Activated gamma-delta T cell (primary cell): ENCODE measurements at places on chromosomes 16 and 17.

DNA sequence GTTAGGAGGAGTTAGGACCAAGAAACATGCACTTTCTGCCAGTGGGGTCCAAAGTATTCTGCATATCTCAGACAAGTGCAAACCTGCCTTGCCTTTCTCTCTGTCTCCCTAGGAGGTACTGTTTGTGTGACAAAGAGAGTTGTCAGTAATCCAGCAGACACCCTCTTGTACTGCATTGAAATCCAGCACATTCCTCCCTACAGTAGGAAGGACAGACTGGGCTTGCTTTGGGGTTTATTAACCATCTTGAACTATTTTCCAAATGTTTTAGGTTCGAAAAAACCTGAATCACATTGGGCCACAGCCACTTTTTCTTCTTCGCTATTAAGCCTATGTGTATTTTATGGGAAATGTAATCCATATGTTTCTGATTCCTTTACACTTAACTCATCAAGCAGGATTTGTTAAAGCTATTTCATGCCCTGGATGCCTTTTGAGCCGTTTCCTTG is 204.2 kb upstream of the KCNJ16 start:
- DNase-seq: no peak

DNA sequence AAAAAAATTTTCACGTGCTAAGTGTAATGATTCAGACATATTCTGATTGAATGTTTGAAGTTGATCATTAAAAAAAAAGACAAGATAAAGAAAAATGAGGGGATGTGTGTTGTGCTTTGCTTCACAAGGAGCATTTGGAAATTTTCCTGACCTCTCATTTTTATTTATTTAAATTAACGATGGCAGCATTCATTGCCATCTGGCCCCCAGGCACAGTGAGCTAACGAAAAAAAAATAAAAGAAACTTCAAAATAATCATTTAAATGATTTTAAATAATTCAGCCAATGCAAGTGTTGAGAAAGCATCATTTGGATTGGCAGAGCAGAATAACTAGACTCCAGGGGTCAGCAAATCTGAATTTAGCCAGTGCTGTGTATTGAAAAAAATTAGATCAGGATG is 1037.2 kb downstream of the CDH11 start:
- no peak for DNase-seq

DNA sequence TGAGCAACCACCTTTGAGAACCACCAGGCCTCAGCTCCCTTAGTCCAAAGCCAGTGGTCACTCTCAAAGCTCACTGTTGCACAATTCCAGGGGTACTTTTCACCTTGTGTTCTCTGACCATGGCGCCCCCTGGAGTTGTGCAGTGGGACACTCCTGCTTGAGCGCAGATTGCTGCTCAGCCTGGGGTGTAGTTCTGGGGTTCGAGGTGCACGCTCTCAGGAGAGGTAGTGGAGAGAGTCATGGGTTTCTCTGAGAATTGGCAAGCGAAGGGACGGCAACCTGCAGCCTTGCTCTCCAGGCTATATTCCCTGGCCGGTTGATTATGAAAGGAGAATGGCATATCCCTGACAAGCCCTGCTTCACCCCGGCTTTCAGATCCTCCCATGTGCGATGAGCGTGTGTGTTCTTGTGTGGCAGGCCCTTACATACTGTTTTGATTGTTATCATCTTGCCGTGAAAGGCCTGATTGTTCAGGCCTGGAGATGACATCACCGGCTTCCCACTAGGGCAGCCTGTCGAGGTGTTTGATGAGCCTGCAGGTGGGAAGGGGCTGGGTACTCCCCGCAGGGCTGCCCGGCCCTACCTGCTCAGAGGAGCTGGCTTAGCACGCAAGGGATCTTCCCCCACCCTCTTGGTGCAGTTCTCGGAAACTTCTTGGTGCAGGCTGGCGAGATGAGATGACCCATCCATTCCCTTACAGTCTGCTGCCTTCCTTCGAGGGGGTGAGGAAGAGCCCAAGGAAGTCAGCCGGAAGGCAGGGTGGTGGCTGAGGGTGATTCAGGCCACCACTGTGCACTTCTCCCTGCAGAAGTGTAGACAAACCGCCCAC is 431.2 kb downstream of the SLC39A11 start:
- DNase-seq: no peak

GRCh38 chr17:36057911-36058310 is 6.2 kb upstream of the CCL18 start:
- no peak for DNase-seq

DNA sequence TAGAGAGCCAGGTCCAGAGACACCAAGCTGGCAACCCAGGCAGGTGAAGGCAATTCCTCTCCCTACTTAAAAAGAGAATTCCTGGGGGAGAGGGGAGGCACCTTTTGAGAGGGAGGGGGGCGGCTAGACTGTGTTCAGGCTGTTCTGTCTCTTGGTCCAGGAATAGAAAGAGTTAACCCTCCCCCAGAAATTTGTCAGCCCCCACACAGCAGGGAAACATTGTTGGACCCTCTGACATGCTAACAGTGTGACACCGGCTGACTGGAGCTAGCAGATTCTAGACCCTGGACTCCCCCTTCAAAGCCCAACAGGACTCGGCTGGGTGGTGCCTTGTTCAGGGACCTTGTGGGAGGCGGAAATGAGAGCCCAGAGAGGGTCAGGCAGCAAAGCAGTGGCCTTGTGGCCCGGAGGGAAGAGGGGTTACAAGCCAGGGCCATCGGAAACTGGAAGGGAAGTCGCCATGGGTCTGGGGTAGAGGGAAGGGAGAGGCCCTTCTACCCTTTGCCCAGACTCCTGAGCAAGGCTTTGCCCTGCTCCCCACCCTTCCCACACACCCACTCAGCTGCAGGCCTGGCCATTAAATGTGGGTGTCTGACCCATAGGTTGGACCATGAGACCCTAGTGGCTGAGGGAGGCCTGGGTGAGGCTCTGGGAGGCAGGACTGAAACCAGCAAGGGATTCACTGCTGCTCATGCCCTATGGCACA is 44.6 kb downstream of the RAI1 start:
- no peak for DNase-seq

DNA sequence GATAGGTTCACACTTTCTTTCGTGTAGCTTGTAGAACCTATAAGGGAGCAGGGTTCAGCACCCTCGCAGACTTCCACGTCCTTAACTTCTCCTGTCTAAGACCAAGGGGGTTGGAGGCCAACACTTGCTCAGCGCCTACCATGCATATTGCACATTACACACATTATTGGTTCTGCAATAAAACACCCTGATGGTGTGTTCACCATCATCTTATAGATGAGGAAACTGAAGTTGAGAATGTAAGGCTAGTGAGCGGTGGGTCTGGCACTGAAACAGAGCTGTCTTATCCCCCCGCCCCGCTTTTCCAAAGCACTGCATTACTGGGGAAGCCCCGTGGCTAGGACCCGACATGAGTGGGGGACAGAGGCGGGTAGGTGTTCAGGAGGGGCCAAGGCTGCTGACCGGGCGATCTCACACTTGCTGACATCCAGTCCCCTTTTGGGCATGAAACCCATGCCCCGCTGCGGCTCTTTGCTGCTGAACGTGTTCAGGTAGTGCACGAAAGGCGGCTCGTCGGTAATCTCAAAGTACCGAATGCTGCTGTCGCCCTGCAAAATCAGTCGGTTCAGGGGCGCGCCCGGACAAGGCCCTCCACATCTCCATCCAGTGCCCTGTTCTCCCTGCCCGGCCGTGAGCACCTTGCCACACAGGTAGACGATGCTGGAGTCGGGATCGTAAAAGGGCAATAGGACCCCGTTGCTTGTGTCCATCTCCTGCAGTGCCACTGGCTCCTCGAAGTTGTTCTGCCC is 6.2 kb downstream of the CORO6 start:
- no peak for DNase-seq

- no peak for DNase-seq
Measured at GRCh38 chr17:57957886-57958285, 2.7 kb upstream of the CUEDC1 start.

GRCh38 chr17:2237521-2237921 is 66.1 kb downstream of the SMG6 start:
- DNase-seq: no peak

DNA sequence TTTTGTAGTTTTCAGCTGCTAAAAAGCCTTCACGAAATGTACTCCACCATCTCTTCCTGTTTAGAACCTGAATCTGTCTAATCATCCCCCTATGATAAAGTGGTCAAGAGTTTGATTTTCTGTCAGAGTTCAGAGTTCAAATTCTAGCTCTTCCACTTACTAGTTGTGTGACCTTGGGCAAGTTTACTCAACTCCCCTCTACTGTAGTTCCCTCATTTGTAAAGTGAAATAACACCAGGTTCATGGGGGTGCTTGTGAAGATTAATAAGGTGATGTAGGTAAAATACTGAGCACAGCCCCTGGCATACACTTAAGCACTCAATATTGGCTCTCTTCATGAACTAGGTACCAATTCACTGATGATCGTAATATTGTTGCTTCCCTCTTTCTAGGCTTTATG is 1.2 kb upstream of the CDC6 start:
- no peak for DNase-seq

GRCh38 chr16:56357765-56358322 is 67.5 kb downstream of the AMFR start:
- no peak for DNase-seq

DNA sequence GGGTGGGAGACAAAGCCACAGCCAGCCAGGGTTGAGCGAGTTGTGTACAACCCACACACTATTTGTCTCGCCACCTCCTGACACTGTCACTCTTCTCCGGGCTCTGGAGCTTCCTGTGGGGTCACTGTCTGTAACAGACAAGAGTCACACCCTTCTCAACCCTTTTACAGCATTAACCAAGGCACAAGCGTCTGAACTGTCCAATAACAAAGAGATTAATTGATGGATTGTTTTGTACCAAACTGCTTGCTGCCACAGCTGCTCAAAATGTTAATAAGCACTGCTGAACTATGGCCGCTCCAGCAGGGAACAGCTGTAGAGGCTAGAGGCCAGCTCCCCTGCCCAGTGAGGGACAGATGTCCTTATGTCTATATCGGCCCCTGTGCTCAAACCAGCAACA is 25.2 kb upstream of the HYDIN start:
- no peak for DNase-seq

DNA sequence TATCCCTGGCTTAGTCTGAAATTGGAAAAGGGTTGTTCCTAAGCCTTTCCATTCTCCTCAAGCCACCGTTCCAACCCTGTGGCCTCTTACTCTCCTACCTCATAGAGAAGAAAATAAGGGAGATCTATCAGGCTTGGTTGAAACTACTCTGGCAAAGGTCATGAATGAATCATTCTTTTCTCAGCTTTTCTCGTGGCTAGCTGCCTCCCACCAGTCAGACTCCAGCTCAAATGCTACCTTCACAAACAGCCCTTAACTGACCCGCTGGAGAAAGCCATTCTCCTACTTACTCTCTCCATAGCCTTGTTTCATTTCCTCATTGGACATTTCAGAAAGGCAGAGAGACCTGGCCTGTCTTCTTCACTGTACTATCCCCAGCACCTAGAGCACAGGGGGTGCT is 8.9 kb downstream of the MYH10 start:
- no peak for DNase-seq

DNA sequence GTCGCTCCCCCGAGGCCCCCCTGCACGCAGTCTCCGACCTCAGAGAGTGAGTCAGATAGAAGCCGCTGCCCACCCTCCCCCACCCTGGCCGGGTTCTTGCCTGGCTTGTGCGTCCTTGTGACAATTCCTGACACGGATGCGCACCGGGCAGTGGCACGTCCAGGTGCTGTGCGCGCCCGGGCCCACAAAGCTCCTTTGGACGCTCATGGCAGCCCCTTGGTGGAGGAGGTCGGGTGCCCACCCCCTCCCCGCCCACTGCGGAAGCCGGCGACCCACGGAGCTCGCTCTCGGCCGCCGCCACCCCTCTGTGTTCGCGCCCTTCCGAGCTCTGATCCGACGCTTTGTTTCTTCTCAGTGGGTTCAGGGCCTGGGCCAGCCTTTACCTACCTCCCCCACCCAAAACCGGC is 662 bp upstream of the TUBB3 start:
- no peak for DNase-seq

- DNase-seq: no peak
Measured at GRCh38 chr16:85945424-85945751, 46.4 kb downstream of the IRF8 start.

- DNase-seq: no peak
Measured at GRCh38 chr16:10314811-10315210, 71.0 kb upstream of the ATF7IP2 start.

DNA sequence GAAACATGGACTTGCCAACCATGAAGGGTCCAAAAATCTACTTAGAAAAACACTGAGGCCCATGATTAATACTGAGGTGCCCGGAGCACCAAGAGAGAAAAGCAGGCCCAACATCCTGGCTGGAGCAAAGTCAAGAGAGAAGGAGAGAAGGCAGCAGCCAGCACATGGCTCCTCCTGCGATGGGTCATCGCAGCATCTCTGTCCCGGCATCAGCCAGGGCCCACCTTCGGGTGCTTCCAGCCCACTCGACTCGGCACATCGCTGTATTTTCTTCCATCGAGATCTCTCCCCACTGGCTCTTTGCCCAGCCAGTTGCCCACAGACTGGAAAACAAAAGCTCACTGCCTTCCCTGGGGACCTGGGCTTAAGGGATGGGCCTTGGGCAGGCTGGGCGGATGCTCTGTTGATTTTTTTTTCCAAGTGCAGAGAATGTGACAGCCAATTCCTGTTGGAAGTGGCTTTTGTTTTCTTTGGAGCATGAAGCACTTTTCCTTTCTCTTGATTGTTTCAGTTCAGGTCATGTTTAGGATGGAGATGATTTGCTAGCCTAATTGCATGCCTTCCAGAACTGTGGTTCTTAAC is 58.1 kb downstream of the CYB5B start:
- DNase-seq: no peak

GRCh38 chr16:79776243-79776847 is 175.8 kb upstream of the MAF start:
- DNase-seq: no peak

GRCh38 chr16:79210607-79211006 is 389.9 kb downstream of the MAF start:
- DNase-seq: no peak

- no peak for DNase-seq
Measured at GRCh38 chr17:78793415-78793814, 11.3 kb upstream of the CYTH1 start.

DNA sequence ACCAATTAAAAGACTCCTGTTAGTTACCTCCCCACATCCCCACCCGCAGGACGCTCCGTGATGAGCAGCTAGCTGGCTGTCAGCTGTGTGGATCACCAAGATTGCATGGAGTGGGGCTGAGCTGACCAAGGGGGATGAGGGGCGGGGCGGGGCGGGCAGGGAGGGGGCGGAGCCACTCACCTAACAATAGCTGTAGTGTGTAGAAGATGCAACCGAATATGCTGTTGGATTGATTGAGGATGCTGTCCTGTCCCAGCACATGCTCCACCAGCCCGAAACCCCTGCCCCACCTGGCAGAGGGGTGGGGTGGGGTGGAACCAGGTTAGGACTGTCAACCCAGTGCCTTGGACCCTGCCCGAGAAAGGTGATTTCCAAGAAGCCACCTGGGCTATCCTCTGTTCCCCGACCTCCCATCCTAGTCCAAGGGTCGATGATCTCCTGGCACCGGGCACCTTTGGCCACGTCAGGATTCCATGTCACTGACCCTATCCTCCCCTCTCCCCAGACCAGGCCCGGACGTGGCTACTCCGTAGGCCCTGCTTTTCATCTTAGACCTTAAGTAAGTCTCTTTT is 1.4 kb downstream of the VKORC1 start:
- DNase-seq: no peak

GRCh38 chr17:1203967-1204291 is 24.1 kb upstream of the ABR start:
- DNase-seq: peak; percentile 31
